Activated naive CD4-positive, alpha-beta T cell treated with anti-CD3 and anti-CD28 coated beads, Interleukin-2, amount 50 U/mL, for 16 hours (primary cell): ENCODE measurements at places on chromosomes 12 and 14.

GRCh38 chr12:23253191-23253590 lies 628.2 kb downstream of the ETNK1 start:
- no peak for DNase-seq

- DNase-seq = no peak
These were observed 44.3 kb upstream of the STRN3 start for GRCh38 chr14:31070431-31070830.

DNA sequence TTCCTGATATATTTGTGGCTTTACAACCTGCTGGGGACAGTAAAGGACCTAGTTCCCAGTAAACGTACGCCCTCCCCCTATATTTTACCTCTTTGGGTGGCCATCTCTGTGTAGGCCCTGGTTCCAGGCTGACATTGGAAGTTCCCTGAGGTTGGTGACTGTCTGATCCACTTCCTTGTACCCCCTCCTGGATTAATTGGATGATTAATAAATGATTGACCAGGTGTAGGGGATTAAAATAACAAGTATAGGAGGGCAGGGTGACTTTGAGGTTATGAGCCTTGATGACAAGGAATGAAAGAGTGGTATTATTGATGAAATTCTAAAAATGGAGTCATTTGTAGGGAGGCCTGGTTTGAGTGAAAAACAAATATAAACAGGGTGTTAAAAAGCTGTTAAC lies 9.6 kb downstream of the SUSD6 start:
- DNase-seq = no peak

GRCh38 chr14:75141967-75142366 lies 15.1 kb upstream of the NEK9 start:
- DNase-seq = no peak

DNA sequence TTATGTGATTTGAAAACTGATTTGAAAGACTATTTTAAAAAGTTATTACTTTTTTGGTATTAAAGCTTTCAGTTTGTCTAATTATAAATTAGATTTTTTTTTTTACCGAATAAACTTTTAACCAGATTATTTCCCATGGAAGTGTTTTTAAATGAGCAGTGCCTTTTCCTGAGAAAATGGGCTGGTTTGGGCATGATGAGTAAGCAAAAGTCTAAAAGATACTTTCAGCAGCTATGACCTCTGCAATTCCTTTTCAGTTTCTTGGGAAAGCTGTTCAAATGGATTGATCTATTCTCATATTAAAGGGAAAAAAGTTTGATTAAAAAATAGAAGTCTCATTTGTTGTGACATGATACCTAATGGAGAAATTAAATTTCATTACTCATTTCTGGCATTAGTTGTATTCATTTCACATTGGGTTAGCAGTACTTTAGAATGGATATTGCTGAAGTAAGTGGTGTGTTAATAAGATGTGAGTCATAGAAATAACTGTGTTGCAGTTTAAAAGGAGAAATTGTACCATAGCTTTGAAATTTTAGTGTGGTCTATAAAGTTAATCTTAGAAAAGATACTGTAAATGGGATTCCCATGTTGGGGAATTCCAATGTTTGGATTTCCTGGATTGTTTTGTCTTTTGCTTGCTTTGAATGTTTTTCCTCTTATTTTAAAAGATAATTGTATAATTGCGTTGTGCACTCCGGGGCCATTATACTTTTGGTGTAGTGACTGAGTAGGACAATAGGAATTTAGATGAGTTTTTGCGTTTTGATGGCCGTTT lies 21.0 kb downstream of the KTN1 start:
- no peak for DNase-seq

GRCh38 chr12:76074701-76075336 lies 9.7 kb downstream of the NAP1L1 start:
- DNase-seq = no peak

- DNase-seq = no peak
These were observed 39.3 kb downstream of the PPM1A start for GRCh38 chr14:60288279-60288678.

DNA sequence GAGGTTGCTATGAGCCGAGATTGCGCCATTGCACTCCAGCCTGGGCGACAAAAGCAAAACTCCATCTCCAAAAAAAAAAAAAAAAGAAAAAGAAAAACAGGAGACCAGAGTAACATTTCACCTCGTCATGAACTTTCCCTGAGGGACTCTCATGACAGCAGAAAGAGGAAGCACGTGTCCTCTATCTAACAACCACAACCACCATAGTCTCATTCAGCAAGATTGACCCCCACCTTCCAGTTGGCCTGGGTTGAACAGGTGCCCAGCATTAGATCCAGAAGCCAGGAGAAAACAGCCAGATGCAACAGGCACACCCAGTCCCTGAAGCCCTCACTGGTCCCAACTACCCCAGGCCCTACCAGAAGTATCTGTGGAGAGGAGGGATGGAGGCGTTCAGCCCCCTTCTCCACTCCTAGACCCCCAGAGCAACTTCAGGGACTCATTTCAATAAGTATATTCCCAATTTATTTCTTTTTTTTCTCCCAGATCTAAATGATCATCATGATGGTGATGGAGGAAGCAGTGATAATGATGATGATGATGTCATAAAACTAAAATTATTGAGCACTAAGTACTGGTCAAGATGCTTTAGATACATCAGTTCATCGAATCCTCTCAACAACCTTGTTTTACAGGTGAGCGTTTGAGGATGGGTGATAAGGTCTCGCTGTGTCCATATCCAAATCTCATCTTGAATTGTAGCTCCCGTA lies 235.0 kb downstream of the EFCAB11 start:
- no peak for DNase-seq

GRCh38 chr14:76772300-76773187 lies 11.3 kb downstream of the VASH1 start:
- no peak for DNase-seq

GRCh38 chr12:64739778-64740177 lies 19.4 kb downstream of the GNS start:
- DNase-seq = no peak

DNA sequence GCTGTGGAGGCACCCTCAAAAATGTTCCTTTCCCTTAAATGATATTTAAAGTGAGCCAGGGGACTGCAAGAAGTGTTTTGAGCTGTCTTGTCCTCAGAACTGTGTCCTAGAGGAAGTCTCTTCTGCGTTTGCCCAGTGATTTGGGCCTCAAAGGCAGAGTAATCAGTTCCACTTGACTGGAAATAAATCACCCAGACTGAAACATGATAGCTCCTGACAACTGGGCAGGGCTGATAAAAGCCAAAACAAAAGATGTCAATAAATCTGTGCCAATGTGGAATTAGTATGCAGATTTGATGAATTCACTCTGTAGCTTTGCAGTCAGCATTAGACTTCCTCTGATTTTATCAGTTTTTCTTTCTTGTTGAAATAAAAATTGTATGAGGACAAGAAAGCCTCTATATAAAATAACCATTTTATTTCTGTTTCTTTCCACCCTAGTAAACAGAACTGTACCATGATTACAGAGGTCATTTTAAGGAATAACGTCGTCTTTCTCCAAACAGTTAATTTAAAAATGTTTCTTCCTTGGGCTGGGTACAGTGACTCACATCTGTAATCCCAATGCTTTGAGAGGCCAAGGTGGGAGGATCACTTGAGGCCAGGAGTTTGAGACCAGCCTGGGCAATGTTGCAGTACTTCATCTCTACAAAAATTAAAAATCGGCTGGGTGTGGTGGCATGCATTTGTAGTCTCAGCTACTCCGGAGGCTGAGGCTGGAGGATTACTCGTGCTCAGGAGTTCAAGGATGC lies 180.8 kb downstream of the ERC1 start:
- no peak for DNase-seq

DNA sequence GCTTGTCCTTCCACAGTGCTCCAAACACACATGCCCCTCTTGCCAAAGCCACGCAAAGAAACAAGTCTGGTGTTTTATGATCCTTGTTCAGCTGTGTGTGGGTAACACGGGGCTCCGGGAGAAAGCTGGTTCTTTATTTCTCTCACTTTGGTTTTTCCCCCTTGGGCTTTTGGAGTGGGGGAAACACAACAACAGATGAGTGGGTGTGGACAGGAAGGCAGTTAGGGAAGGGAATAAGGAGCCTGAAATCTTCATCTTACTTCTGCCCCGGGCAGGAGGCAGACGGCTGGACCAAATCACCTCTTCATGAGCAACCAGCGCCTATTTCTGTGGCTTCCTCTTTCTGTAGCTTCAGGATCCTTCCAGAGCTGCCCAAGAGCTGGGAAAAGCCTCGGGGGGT lies 218.5 kb downstream of the PHETA1 start:
- DNase-seq = no peak

GRCh38 chr14:68671909-68672308 lies 121.0 kb downstream of the ZFP36L1 start:
- DNase-seq = no peak

- no peak for DNase-seq
These were observed 112.8 kb upstream of the PELI2 start for GRCh38 chr14:56005191-56006053.

DNA sequence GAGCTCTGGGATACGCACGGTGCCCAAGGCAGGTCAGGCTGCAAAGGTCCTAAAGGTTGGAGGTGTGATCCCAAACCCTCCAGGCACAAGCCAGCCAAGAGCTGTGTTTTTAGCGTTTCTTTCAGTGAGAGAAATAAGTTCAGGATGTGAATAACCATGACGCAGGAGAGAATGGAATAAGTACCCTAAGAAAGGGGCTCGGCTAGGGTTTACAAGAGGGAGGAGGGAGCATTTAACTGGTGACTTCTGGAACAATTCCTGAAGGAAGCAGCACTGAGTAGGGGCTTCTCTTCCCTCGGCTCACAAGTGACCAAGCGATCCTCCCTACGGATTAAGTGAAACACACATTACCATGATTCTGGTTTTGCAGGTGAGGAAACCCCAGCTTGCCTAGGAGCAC lies 29.4 kb downstream of the SSH1 start:
- DNase-seq = no peak

DNA sequence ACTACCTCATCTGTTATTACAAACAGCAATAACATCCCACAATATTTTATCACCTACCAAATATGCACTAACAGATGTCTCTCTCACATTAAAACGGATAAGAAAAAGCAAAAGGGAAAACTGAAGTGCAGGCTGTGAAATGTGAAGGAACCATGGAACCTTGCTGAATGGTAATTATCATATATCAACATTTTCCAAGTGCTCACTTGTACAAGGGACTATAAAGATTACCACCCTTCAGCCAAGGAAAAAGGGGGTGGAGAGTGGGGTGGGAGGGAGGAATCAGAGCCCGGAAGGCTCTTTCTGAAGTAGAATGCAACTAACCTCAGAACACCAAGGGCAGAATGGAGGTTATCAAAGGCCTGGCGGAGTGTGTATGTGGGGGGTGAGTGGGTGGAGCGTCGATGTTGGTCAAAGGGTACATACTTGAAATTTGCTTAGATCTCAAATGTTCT lies 1.2 kb downstream of the SNX6 start:
- peak; percentile 19 for DNase-seq

GRCh38 chr12:6766651-6767349 lies 637 bp downstream of the PTMS start:
- peak; percentile 56 for DNase-seq

DNA sequence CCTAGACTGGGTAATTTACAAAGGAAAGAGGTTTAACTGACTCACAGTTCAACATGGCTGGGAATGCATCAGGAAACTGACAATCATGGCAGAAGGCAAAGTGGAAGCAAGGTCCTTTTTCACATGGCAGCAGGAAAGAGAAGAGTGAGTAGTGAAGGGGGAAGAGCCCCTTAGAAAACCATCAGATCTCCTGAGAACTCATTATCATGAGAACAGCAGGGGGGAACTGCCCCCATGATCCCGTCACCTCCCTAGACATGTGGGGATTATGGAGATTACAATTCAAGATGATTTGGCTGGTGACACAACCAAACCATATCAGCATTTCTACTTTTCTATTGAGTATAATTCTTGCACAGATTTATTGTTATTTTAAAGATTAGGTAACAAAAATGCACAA lies 822.1 kb upstream of the FLRT2 start:
- no peak for DNase-seq

- DNase-seq = no peak
These were observed 2.3 kb upstream of the OTX2 start for GRCh38 chr14:56812364-56813141.

- no peak for DNase-seq
These were observed 146.8 kb upstream of the LRIG3 start for GRCh38 chr12:59067083-59067482.

GRCh38 chr12:71338933-71339332 lies 100.7 kb upstream of the LGR5 start:
- no peak for DNase-seq

DNA sequence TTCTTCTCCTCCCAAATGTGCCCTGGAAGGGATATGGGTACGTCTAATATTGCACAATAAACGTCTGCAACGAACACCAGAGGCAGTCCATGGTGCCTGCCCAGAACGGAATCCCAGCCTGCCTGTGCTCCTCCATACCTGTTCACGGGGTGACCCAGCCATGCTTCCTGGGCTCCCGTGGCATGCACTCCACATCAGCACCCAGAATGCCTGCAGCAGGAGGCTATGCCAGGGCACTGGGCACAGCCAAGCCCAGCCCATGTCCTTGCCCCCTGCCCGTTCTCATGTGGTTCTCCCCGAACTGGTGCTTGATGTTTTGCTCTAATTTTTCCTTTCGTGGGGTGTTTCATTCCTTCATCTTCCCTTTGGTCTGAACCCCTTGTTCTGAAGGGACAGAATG lies 404.3 kb downstream of the BCL11B start:
- no peak for DNase-seq

DNA sequence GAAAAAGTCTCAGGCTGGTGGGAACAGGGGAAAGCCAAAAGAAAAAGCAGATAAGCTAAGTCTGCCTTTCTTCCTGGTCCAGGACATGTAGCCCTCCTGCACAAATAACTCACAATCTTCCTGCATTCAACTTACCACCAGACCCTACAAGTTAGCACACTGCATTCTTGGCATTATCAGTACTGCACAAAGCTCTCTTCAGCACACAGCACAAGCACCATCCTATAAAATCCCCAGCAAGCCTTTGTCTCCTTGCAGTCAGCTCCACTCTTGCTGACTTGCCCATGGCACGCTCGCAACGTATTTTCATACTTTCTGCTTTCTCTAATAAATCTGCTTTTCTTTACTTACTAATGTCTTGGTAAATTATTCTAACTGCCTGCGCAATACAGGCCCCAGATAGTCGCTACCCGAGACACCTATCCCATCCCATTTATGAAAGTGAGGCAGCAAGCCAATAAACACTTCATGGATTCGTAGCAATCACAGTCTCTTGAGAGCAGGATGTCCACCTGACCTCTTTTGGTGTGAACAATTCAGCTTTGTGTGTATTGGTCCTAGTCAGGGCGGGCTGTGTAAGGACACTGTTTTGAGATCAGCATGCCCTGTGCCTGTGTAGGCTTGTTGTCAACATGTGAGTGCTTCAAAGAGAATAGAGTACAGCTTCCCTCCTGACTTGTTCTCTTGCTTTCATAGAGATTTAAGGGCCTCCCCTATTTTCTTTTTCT lies 49.0 kb downstream of the TMEM117 start:
- no peak for DNase-seq

DNA sequence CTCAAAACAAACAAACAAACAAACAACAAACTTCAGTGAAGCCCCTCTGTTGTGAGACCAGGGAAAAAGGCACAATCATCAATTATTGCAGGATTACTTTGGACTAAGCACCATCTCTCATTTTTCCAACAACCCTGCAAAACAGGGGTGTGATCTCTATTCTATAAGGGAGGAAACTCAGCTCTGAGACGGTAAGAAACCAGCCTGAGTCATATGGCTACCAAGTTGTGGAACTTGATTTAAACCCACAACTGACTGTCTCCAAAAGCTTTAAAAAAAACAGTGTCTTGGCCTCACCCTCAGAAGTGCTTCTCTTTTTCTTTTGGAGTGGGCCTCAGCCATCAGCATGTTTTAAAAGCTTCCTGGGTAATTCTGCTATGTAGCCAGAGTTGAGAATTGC lies 49.8 kb downstream of the RIN3 start:
- DNase-seq = no peak
